AML-193 (cell line): ENCODE measurements at places on chromosomes 3 and 15.

GRCh38 chr3:42036483-42036823 lies 54.7 kb upstream of the TRAK1 start:
- DNase-seq, result no peak

DNA sequence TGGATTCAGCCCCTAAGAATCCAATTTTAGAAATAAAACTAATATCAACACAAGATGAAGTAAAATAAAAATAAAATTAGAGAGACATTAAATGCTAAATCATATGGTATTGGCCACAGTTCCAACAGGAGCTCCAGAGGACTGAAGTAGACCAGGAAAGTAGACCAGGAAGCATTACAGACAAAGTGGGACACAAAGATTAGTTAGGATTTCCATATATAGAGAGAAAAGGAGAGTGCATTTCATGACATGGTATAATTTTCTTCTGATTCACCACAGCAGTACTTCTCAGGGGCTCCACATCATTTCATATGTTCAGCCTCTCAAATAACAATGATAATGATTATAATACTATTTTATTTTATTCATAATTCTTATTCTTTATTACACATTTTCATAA lies 18.3 kb downstream of the FGF7 start:
- no peak for DNase-seq

GRCh38 chr15:90539789-90540188 lies 10.1 kb downstream of the CRTC3 start:
- no peak for DNase-seq

- no peak for DNase-seq
Measured at GRCh38 chr3:72440491-72440890, 407.8 kb downstream of the SHQ1 start.

GRCh38 chr3:49805897-49806701 lies 3.0 kb downstream of the INKA1 start:
- DNase-seq, result peak; percentile 66

GRCh38 chr3:93904568-93904967 lies 69.1 kb downstream of the PROS1 start:
- DNase-seq, result no peak

GRCh38 chr3:14791343-14791945 lies 27.3 kb upstream of the FGD5 start:
- DNase-seq, result peak; percentile 57

GRCh38 chr15:63507878-63508818 lies 3.8 kb downstream of the USP3 start:
- DNase-seq, result no peak

- DNase-seq, result no peak
Measured at GRCh38 chr3:100777271-100777670, 68.0 kb downstream of the TFG start.

GRCh38 chr3:195187609-195188425 lies 83.1 kb downstream of the XXYLT1 start:
- no peak for DNase-seq

- DNase-seq, result peak; percentile 26
Measured at GRCh38 chr15:80778964-80779657, at the start of gene CEMIP. TSS of gene CEMIP (plus strand) at chr15:80779370. CDS start at chr15:80873880, 94,510 bp downstream.

GRCh38 chr3:51395493-51396213 lies 4.6 kb downstream of the RBM15B start:
- no peak for DNase-seq

GRCh38 chr3:11168881-11169805 lies 14.8 kb downstream of the HRH1 start:
- DNase-seq, result no peak

- no peak for DNase-seq
Measured at GRCh38 chr3:69423463-69424155, 37.7 kb upstream of the FRMD4B start.

DNA sequence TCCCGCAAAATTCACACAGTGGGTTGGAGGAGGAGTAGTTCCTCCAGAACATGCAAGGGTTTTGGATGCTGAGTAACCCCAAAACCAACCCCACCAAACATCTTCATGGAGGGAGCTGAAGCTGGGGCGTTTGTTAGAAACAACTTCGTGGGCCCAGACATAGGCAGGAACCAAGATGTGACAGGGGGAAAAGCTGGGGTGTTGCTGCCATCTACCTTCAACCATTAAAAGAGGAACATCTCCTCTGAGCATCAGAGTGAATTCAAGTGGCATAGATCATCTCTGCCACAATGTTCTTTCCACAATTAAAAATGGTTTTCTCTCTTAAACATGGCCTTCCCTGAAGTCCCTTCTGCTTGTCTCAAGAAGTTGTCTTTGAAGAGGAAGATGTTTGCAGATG lies 20.5 kb downstream of the SIDT1 start:
- peak; percentile 72 for DNase-seq

- no peak for DNase-seq
Measured at GRCh38 chr3:105051111-105051510, 315.6 kb upstream of the ALCAM start.

- no peak for DNase-seq
Measured at GRCh38 chr3:185065059-185065458, 87.8 kb downstream of the C3orf70 start.

DNA sequence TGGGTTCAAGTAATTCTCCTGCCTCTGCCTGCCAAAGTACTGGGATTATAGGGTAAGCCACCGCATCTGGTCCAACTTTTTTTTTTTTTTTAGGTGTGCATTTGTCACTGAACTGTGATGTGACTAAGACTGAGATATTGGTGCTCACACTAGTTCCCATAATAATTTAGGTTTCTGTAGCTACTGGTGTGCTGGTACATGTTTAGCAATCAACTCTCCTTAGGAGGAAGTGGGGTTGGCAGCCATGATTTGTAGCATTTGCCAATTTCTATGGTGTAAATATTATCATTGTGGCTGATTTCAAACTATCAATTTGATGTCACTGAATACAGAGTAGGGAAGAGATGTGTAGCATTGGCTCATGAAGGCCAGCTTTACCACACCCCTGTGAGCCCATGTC lies 372.7 kb downstream of the EDEM1 start:
- DNase-seq, result no peak

DNA sequence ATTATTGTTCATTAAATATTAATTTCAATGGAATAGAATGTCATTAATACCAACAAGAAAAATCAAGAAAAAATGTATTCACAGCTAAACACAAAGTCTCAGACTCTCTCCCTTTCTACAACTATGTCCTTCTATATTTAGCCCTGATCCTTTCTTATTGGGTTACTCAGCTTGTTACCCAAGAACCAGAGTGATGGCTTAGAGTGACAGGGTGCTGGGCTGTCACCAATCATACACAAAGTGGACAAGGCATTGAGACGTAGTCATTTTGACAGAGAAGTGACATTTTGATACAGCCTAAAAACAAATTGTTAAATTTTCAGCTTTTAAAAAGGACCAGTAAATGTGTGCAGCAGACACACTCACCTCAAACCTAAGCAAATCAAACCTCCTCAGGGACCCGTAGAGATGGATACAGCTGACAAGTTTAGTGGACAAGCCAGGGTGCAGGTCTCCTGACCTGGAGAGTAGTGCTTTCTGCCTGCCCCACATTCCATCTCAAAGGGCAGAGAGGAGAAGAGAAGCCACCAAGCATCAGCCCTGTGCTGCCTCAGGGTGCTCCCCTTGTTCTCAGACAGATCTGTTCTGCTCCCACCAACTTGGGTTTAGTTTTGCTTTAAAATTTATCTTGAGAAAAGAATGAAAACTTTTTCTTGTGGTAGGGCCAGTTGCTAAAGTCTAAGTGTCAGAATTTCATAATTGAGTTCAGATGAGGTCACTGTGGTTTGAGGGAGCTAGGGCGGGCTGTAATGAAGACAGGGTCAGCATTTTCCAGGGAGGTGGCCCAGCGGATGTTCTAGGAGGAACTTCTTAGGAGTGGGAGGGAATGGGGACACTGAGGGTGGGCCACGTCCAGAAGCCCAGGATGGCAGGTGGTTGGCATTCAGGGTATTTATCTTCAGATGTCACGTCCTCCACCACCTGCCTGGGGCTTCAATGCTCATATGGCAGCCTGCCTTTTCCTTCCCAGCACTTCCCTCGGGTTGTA lies 136.5 kb upstream of the TBL1XR1 start:
- DNase-seq, result peak; percentile 85

DNA sequence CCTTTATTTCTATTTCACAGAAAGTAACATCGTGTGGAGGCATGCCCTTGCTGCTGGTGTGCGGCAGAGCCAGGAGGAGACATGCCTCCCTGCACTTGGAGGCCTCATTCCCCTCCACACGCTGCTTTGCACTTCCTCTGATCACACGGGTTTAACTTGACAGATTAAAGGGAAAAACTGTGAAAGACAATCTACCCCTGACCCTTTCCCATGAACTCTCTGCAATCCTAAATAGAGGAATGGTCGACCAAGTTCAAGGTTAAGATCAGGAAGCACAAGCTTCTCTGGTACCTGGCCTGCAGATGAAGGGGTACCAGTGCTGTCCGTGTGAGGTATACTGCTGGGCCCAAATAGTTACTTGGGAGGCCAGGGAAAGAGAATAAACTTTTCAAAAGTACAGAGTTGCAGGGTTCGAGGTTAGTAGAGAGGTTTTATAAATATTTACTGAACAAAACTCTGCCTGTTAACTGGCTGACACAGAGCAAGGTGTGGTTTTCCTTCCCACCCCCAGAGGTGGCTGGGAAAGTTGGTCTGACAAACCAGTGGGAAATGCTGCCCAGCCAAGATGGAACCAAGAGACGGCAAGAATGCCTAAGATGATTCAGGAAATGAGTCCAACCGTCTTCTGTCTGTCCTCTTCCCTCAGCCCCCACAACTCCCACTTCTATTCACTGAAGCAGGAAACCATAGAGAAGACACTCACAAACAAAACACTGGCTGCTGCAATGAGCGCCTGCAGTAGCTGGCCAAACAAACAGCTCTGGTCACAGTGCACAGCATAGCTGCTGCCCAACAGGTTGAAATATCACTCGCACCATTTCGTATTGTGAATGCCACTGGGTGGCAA lies 79.6 kb downstream of the IGF2BP2 start:
- no peak for DNase-seq

- no peak for DNase-seq
Measured at GRCh38 chr3:23874359-23875112, 42.3 kb downstream of the NKIRAS1 start.

DNA sequence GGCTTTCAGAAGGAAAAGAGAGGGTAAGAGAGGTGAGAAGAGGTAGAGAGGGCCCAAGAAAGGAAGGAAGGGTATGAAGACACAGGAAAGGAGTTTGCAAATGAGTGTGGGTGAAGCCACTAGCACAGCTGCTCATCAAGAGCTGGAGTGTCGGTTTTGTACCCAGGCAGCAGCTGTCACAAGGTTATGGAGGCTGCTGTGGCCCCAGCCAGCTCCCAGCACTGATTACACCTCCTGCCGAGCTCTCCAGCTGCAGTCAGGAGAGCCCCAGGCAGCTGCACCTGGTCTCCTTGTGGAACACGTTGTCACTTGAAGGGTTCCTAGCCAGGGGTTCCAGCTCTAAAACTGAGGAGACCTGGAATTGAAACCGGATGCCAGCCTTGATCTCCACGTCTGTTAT lies 60.4 kb upstream of the CHD2 start:
- no peak for DNase-seq

GRCh38 chr3:42214064-42214463 lies 51.9 kb downstream of the CCK start:
- DNase-seq, result no peak

DNA sequence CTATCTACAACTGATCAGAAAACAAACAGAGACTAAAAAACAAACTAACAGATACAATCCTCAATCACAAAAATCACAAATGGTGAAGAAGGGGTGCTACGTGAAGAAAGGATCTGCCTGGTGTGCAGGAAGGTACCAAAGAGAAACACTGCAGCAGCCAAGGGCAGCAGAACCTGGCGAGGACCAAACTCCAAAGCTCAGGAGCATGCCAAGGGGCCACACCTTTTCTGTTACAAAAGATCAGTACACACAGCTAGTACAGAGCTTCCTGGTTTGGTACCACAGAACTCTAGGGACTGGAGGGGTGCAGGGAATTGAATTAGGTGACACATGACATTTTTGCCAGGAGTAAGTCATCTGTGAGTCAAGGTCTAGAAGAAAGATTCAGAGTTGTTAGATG lies 107.4 kb upstream of the GRM7 start:
- DNase-seq, result no peak

- DNase-seq, result no peak
Measured at GRCh38 chr3:24220859-24221657, 273.6 kb downstream of the THRB start.

DNA sequence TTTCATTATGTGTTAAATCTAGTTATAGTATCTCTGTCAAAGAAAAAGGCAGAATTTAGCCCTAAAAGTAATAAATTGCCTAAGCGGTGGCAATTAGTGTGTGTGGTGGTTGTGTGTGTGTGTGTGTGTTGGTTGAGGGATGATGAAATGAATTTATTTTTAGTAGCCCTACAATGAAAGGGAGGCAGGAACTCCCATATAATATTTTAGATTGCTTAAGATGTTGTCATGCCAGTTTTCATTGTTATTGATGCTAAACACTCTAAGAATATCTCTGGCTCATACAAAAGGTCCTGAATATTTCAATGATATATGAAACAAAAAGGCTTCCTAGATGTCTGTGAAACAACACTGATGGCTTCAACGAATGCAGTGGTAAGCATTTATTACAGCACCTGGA lies 140.6 kb upstream of the TBC1D5 start:
- DNase-seq, result no peak

DNA sequence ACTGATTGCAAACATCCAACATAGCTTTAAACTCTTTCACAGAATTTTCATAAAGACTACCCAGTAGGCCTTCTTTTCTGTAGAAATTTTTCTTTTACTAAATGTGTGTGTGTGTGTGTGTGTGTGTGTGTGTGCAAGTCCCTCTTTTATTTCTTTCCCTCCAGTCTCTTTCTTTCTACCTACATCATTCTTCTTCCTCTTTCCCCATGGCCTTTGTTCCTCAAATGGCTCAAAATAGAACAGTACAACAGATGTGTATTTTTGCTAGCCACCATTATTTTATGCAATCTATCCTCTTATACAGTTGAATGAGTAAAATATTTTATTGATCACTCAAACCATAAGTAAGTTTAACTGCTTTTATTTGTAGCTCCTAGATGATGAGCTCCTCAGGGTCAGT lies 76.4 kb downstream of the USF3 start:
- peak; percentile 41 for DNase-seq

DNA sequence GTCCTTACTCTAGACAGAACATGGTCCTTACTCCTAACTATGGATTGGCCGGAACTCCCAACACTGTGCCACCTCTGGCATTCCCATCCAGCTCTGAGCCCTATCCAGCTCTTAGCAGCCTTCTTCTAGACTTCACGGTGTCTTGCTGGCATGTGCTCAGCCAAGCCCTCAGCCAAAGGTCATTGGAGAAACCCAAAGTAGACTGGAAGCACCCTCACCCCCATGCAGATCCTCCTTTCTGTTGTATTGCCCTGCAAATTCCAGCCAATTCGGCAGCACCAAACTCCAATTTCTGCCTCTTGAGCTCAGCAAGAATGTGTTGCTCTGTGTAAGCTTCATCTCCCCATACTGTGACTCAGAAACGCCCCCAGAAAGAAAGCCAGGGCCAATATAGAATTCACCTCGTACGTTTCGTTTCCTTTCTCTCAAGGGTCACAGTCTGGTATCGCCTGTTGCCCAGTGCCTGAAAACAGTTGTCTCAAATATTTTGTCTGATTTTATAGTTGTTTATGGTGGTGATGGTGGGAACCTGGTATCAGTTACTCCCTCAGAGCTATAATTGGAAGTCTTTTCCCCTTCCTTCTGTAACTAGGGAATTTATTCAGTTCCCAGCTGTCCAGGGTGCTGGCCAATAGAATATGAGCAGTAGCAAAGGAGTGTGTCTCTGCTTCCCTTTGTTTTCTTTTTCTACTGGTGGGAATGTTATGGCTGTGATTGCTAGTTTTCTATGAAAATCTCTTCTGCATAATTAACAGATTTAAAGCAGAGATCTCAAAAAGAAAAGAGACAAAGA lies 28.4 kb upstream of the EPHB3 start:
- DNase-seq, result no peak

GRCh38 chr3:37729119-37729518 lies 132.6 kb upstream of the CTDSPL start:
- no peak for DNase-seq

- DNase-seq, result no peak
Measured at GRCh38 chr3:188286087-188286513, 132.1 kb downstream of the LPP start.
